ENCODE measurements at places on chromosomes 3 and 15. TPM values are rescaled to one million over a fixed set of nuclear protein-coding genes. Genes with fewer than 3 reads are reported as not detected.

The TRIM71 gene
- polyA plus RNA-seq = 9.9 TPM

The HYAL1 gene
- 3.7 TPM for polyA plus RNA-seq

GRCh38 chr3:120094776-120095225 is 554 bp upstream of the GSK3B start:
- no peaks in the 10 kb centered on the region for H3K27me3 ChIP-seq
- no peaks in the 10 kb centered on the region for H3K36me3 ChIP-seq
- H3K27ac ChIP-seq = peak overlapping the region; percentile 98

- no peaks in the 10 kb centered on the region for H3K4me1 ChIP-seq
- no peak overlapping the region for H3K4me3 ChIP-seq
- no peaks in the 10 kb centered on the region for H3K27me3 ChIP-seq
- no peaks in the 10 kb centered on the region for H3K36me3 ChIP-seq
These were observed 156.3 kb downstream of the HCN4 start for GRCh38 chr15:73212424-73212823.

The TUSC7 gene
- polyA plus RNA-seq = 24.0 TPM

- no peak overlapping the region for H3K27ac ChIP-seq
- peaks cover 5% of the 10 kb centered on the region for H3K4me1 ChIP-seq
- peak; percentile 97 for DNase-seq
- no peaks in the 10 kb centered on the region for H3K27me3 ChIP-seq
- peak overlapping the region; percentile 15 for H3K4me3 ChIP-seq
- H3K36me3 ChIP-seq = no peaks in the 10 kb centered on the region
These were observed 54.8 kb upstream of the SPESP1 start for GRCh38 chr15:68875377-68876116.

The HCLS1 gene
- polyA plus RNA-seq = 15.6 TPM

DNA sequence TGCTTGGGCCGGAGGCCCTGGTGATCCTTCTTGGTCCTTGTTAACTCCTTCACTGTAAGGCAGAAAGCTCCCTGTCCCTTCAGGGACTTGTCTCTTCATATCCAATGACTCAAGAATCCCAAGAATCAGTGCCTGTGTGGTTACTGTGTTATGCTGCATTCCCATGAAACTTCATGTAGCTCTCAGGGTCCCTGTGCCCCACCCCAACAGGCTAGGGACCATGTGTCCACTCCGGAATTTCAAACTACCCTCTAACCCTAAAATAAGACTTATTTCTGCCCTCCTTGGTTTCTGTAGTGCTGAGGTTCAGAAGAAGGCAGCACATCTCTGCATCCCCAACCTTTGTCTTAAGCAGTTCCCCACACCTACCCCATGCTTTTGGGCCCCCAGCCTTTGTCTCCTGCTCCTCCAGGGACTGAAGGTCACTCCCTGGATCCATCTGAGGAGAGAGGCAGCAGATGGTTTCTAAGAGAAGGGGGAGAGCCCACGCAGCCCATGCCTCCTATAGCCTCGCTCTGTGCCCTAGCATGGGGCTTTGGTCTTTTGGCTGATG is 531 bp upstream of the MAP1A start:
- no peak for DNase-seq
- peak overlapping the region; percentile 72 for H3K27ac ChIP-seq
- H3K36me3 ChIP-seq = no peaks in the 10 kb centered on the region
- H3K27me3 ChIP-seq = no peaks in the 10 kb centered on the region
- H3K4me3 ChIP-seq = peak overlapping the region; percentile 47

DNA sequence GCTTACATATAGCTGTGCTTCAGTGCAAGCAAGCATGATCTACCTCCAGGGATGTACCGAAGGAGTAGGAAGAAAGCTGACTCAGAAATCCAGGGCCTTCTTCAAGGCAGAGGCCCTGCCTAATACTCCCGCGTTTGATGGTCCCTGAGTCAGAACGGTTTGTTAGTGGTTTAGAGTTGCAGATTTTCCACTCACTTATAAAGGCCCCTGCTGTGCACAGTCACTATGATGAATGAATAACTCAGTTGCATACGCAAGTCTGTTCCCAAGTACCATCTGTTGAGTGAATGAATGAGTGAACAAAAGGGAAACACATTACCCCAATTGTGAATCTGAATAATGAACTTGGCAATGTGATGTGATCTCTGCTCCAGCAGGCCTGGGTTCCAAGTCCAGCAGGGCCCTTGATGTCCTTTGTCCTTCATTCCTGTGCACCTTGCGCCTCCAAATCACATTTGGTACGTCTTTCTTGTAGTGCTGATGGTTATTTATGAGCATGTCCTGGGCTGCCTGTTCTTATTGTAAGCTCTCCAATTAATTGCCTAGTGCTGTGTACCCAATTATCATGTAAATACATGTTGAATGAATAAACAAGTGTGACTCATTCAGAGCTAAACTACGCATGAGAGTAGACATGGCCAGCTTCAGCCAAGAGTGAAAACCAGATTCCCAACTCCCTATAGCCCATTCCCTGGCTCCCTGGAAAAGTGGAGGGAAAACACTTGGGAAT is 85.3 kb upstream of the LIMD1 start:
- no peak overlapping the region for H3K4me3 ChIP-seq
- no peak overlapping the region for H3K27ac ChIP-seq
- no peaks in the 10 kb centered on the region for H3K4me1 ChIP-seq
- no peaks in the 10 kb centered on the region for H3K27me3 ChIP-seq

All from testis (tissue), 5 donors.